Activated B cell treated with CpG ODN at 0.5 μM for 24 hours (primary cell): ENCODE measurements at places on chromosomes 5 and 9. TPM values are rescaled to one million over a fixed set of nuclear protein-coding genes. Genes with fewer than 3 reads are reported as not detected.

ZNF782 gene
- 7.7 and 8.0 TPM in 2 replicates for total RNA-seq

ANKDD1B gene
- 0.37 and 1.0 TPM in 2 replicates for total RNA-seq

C9orf50 gene
- total RNA-seq: not detected in 2 replicates

TOR4A gene
- total RNA-seq: 7.9 and 9.1 TPM in 2 replicates

LIX1 gene
- not detected in 2 replicates for total RNA-seq

FSD1L gene
- total RNA-seq: 10.2 and 12.4 TPM in 2 replicates

GFI1B gene
- 0.07 and 0.38 TPM in 2 replicates for total RNA-seq

PRDM12 gene
- total RNA-seq: not detected in 2 replicates

MARCHF3 gene
- 21.9 and 22.8 TPM in 2 replicates for total RNA-seq

SLC46A2 gene
- total RNA-seq: not detected in 2 replicates

CEL gene
- total RNA-seq: 0.49 and 0.64 TPM in 2 replicates

ZNF367 gene
- total RNA-seq: 4.0 and 4.3 TPM in 2 replicates

HTR1A gene
- total RNA-seq: not detected in 2 replicates

IL4 gene
- total RNA-seq: not detected in 2 replicates

SLC4A9 gene
- total RNA-seq: not detected in 2 replicates

TMEM8B gene
- total RNA-seq: 5.0 and 8.0 TPM in 2 replicates

IRX4 gene
- total RNA-seq: not detected in 2 replicates

STOML2 gene
- 108 and 113 TPM in 2 replicates for total RNA-seq

PCDHAC2 gene
- total RNA-seq: not detected in 2 replicates

HK3 gene
- 0.10 and 0.55 TPM in 2 replicates for total RNA-seq

CA9 gene
- total RNA-seq: 0.86 TPM in 1 of 2 replicates, not detected in the other

XRCC4 gene
- 8.1 and 8.5 TPM in 2 replicates for total RNA-seq

CPEB4 gene
- total RNA-seq: 26.9 and 30.0 TPM in 2 replicates

CYSRT1 gene
- total RNA-seq: 0.39 and 0.53 TPM in 2 replicates

IL7R gene
- total RNA-seq: 1.9 and 3.0 TPM in 2 replicates

PCDHGC3 gene
- 2.6 and 3.3 TPM in 2 replicates for total RNA-seq

CDHR2 gene
- 0.31 and 0.42 TPM in 2 replicates for total RNA-seq

LRRC19 gene
- total RNA-seq: not detected in 2 replicates

STK32A gene
- not detected in 2 replicates for total RNA-seq

SLC36A2 gene
- not detected in 2 replicates for total RNA-seq

MARCHF6 gene
- total RNA-seq: 116 and 124 TPM in 2 replicates

RGS14 gene
- 50.6 and 58.3 TPM in 2 replicates for total RNA-seq

PDGFRB gene
- total RNA-seq: 0.51 and 1.8 TPM in 2 replicates

SLC6A7 gene
- total RNA-seq: not detected in 2 replicates

ARSB gene
- 12.7 and 15.6 TPM in 2 replicates for total RNA-seq

TEX48 gene
- total RNA-seq: not detected in 2 replicates

LHX3 gene
- total RNA-seq: 0.17 TPM in 1 of 2 replicates, not detected in the other

RLN2 gene
- total RNA-seq: 1.8 and 1.9 TPM in 2 replicates

BTNL3 gene
- total RNA-seq: not detected in 2 replicates
